ENCODE measurements at places on chromosomes 4 and X.

DNA sequence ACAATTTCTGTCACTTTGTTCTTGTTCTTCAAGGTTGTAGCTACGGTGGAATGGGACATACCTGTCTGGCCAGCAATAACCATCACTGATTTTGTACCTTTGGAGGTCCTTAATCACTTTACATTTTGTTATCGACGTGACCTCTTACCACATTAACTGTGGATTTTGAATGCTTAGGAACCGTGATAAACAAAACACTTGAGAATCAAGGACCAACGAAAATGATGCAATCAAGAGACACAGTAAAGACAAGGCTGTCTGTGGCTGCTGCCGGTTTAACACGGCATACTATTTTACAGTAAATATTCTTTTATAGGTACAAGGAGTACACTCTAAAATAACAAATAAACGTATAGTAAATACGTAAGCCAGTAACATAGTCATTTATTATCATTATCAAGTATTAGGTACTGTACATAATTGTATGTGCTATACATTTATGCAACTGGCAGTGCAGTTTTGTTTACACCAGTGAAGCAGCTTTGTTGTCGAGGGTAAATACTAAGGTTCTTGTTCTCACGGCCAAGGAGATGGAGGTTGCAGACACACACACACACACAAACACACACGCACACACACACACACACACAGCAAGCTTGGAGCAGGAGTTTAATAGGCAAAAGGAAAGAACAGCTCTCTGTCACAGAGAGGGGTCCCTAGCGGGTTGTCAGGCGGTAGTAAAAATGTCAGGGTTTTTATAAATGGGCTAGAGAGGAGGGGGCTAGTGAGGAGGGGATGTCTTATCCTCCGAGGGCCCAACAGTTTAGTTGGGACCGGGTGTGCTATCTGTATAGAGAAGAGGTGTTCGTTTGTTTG lies 194.7 kb upstream of the CXorf51B start:
- no peak for DNase-seq

- DNase-seq, result no peak
These were observed 194.2 kb downstream of the MAD2L1 start for GRCh38 chr4:119872371-119873016.

GRCh38 chr4:12211636-12212035 lies 782.9 kb upstream of the HS3ST1 start:
- no peak for DNase-seq

DNA sequence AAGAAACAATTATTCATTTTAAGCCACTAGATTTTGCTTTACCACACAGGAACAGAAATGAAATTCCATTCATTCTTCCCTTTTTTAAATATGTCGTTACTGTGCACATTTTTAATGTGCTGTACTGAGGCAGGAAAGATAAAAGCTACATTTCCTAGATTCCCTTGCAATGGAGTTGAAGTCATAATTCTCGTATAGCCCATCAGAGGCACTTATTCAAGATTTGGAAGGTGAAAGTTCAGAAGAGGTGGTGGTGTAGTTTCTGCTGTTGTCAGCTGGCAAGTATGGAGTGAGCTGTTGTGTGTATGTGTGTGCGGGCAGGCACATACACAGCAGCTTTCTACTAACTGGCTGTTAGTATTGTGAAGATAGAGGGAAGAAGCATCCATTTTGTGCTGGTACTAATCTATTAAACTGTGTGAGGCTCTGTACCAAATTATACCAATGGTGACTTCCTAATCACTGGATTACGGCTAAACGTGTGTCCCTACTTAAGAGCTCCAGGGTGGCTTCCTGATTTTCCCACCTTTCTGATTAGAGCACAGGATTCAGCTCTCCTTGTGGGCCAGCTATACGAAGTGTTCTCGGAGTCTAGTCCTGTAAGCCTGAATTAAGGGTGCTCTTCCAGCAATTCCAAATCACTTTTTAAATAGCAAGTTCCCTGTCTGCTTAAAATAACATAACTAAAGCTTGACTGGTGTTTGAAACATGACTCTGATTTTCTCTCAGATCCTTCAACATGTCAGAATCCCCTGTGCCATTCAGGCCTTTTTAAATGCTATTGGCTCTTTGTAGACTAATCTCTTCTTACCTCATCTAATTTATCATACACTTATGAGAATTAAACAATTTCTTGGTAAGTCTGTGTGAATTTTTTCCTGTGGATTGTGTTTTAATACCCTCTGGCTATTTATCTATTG lies 43.8 kb downstream of the PDS5A start:
- no peak for DNase-seq

- no peak for DNase-seq
These were observed 177.2 kb downstream of the TSPAN5 start for GRCh38 chr4:98481167-98481566.

DNA sequence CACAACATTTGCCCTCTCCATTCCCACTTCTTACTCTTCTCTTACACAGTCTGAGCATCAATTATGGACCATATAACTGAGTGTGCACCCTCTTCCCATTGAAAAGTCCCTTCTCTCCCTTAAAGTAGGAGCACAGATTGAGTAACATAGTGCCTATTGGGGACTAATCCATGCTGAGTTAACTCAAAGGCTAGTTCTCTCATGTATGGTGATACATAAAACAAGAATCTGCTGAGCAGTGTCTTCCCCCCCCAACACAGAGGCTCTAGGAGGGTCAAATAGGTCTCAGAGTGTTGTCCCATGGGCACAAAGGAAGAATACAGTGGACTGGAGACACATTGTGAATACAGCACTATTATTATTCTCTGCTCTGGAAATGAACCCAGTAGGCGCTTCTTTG lies 274.6 kb upstream of the BOD1L1 start:
- DNase-seq, result no peak

DNA sequence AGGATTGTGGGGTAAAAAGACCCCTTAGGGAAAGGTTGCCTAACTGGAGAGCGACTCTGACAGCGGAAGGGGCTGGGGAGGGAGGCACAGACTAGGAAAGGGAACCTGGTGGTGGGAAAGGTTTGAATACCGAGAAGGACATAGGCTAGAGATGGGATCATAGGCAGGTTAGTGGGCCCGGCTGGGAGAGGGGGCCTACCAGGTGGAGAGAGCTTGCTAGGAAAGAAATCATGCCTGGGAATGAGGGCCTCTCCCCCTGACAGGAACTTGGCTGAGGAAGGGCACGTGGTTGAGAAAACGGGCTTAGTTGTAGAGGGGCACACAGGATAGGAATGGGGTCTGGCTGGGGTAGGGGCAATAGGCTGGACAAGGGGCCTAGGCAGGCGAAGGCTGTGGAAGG lies 4.4 kb downstream of the OTUD6A start:
- no peak for DNase-seq

DNA sequence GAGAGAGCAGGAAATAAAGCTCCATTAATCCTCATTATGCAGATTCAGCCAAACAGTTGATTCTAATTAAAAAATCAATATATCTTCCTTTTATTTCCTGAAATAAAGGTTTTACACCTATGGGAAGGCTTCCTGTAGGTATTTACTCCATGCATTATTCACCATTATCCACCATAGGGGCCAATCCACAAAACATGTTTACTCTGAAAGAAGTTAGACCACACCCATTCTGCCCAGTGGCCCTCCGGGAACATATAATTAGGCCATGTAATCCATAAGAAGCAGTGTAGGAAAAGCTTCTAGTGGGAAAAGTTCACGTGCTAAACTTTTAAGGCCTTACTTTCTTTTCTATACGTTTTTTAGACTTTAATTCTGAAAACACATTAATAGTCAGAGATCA lies 57.7 kb downstream of the SAT1 start:
- DNase-seq, result no peak

DNA sequence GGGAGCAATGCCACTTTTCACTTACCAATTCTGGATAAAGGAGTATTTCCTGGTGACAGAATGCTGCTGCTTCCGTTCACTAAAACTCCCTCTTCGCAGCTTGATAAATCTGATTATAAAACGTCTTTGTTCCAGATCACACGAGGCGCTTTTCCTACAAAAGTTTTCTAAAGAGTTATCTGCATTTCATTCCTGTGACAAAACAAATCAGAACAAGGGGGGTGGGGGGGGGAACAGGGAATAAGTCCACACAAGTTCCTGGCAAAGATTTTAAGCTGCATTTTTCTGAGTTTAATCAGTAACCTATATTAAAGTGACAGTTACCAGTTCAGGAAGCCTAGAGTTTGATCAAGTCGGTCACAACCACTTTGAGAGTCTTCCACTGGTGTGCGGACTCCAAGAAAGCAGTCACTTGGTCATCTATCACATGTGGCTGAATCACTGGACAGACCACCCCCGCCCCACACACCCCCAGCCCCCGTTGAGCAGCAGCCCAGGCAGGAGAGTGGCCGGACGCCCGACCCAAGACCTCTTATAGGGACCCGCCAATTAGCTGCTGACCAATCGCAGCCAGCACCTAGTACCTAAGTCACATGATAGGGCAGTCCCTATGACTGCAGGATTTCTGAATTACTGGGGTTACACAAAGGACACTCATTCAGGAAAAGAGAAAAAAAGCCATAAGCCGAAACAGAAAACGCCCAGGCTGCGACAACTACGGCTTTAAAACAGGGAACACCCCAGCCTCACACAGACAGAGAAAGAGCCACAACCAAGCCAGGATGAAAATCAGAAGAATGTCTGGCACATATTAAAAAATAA lies 569.3 kb upstream of the DIPK2B start:
- no peak for DNase-seq

GRCh38 chr4:72987741-72988729 lies 81.5 kb downstream of the COX18 start:
- no peak for DNase-seq

DNA sequence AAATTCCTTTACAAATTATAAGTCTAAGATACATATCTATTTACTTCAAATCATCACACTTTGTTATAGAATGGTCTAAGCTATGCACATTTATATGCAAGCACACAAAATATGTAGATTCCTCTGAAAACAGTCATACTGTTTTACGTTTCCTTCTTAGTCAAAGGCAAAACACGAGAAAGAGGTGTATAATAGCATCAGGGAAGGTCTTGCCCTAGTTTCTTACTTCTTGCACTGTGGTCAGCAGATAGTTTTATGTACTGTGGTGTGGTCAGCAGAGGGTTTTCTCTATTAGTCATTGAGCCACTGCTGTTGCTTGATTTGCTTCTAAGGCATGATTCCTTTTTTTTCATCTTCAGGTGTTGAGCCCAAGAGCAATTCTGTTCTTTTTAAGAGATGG lies 117.7 kb downstream of the ADAM29 start:
- no peak for DNase-seq

GRCh38 chr4:11427121-11427996 lies 1.3 kb downstream of the HS3ST1 start:
- DNase-seq, result no peak

- DNase-seq, result no peak
These were observed 24.9 kb downstream of the RHOH start for GRCh38 chr4:40221744-40222143.

DNA sequence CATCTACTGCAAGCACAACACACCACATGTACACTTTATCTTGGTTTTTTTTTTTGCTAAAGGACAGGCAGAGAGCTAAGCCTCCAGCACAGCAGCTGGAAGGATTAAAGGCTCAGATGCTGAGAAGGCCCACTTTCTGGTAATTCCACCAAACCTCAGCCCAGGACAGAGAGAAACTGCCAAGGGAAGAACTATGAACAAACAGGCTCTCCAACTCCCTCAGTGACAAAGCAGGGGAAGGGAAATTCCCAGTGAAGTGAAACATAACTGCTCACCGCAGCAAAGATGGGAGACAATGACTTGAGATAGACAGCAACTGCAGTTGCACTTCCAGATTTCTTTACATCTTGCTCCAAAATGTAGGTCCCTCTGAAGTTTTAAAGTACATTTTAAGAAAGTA lies 4.8 kb downstream of the PROM1 start:
- no peak for DNase-seq

GRCh38 chrX:97479106-97479890 lies 595.6 kb downstream of the RPA4 start:
- no peak for DNase-seq

- no peak for DNase-seq
These were observed 714 bp downstream of the RTL3 start for GRCh38 chrX:78658414-78658813.

DNA sequence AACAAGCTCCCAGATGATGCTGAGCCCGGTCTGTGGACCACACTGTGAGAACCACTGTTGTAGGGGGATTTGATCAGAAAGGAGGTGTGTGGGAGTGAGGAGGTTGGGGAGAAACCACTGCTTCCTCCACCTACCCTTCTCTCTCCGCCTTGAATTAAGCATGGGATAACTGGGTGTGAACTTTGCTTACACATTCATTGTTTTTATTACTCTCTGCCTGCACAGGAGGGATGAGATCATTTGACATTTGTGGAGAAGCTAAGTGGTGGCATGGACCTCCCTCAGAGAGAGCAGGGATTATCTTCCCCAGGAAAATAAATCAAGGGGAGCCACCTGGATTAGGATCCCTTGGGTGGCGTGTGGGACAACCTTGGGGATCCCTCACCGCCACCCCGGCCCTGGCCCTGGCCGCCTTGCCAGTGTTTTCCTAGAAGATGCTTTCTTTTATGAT lies 212.1 kb upstream of the ATP6AP2 start:
- DNase-seq, result no peak

- no peak for DNase-seq
These were observed 29.0 kb downstream of the NOP14 start for GRCh38 chr4:2934077-2934812.

DNA sequence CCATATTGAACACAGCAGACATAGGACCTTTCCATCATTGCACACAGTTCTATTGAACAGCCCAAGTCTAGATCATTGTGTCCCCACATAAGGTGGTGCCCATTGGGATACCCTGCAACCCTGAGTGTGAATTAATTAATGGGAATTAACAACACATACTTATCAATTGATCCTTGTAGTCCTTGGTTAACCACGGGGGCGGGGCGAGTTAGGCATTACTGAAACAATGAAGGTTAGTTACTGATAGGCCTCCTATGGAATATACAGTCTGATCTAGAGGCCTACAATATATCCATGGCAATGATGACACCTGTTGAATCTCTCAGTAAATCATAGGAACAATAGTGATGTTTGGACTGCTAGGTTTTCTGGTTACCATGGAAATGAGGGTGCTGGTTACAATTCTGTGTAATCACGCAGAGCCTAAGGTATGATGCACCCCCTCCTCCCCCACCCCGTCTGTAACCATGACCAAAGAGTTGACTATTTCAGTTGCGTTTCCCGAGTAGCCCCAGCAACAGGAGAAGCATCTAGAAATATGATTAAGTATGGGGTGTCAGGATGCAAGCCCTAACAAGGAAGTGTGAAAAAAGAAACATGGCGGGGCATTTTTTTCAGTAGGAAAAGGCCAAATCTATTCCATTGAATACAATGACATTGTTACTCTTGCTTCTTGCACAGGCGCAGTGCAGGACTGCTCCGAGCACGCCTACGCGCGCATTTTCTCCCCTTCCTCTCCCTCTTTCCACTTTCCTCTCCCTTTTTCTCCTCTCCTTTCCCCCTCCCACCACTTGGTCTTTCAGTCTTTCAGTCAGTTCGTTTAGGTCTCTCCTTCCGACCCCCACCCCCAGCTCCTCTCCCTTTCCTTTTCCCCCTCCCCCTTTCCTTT lies 677 bp upstream of the NONO start:
- DNase-seq, result no peak

GRCh38 chr4:15586066-15586465 lies 69.1 kb downstream of the FBXL5 start:
- no peak for DNase-seq

- no peak for DNase-seq
These were observed 425.7 kb downstream of the GPAT3 start for GRCh38 chr4:83961575-83961974.
